Activated naive CD4-positive, alpha-beta T cell (primary cell): ENCODE measurements at places on chromosomes 2 and 18.

DNA sequence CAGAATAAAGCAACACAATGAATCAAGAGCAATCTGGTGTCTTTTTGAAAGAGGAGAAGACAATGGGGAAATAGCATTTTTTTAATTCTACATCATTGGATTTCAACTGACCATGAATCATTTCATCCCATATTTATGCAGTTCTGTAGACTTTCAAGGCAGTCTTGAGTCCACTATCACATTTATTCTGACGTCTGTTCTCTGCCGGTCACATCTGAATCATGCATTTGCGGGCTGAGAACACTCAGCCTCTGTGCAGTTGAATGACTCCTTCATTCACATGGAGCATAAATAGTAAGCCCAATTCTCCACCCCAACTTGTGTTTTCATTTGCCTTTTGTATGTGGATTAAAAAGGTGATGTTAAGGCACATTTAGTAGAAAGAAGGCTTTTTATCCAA, 128.2 kb downstream of the AKAIN1 start:
- DNase-seq, result no peak

GRCh38 chr18:9803698-9804516, 81.9 kb upstream of the TXNDC2 start:
- no peak for DNase-seq

GRCh38 chr2:114056294-114057143, 166.6 kb downstream of the ACTR3 start:
- DNase-seq, result no peak

- no peak for DNase-seq
Observed at GRCh38 chr18:41850781-41851180, 104.3 kb upstream of the PIK3C3 start.

GRCh38 chr2:134502104-134502503, 216.7 kb downstream of the TMEM163 start:
- DNase-seq, result no peak

DNA sequence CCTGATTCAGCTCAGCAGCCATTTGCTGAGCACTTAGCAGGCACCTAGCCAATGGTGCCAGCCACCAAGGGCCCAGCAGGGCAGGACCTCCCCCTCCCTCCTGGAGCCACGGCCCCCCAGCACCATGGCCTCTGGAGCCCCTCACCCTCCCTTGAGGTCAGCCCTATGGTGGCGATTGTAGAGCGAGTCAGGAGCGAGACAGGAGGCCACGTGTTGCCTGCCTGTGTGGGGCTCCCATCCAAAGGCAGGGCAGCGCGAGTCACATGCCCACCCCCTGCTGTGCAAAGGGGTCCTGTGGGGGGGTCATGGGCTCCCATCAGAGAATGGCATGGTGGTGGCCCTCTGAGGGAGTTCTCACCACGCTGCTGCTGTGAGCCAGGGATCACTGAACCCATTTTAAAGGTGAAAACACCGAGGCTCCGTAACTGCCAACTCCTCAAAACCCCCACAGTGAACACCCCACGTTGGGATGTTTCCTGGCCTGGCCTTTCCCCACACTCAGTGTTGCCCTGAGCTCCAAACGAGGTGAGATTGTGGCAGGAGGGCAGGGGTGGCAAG, 35.6 kb downstream of the RAMP1 start:
- no peak for DNase-seq

DNA sequence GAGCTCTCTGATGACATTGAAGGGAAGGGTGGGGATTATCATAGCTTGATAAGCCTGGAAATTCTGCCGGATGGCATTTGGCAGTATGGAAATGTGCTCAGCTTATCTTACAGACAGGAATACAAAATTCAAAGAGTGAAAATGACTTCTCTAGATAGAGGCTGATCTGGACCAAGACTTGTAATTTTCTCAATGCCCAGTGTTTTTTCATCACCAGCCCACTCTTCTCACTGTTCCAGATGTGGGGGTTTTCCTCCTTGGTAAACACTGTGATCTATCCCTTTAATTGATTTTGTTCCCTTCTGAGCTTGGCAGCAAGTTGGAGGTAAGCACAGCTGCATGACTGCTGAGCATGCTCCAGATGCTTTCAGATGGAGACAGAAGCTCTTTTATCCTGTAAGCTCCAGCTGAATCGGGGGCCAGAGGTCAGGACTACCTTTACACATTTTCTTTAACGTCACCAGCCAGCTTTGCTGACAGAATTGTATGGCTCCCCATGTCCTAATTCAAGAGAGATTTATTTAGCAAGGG, 287.4 kb upstream of the TCF4 start:
- no peak for DNase-seq

DNA sequence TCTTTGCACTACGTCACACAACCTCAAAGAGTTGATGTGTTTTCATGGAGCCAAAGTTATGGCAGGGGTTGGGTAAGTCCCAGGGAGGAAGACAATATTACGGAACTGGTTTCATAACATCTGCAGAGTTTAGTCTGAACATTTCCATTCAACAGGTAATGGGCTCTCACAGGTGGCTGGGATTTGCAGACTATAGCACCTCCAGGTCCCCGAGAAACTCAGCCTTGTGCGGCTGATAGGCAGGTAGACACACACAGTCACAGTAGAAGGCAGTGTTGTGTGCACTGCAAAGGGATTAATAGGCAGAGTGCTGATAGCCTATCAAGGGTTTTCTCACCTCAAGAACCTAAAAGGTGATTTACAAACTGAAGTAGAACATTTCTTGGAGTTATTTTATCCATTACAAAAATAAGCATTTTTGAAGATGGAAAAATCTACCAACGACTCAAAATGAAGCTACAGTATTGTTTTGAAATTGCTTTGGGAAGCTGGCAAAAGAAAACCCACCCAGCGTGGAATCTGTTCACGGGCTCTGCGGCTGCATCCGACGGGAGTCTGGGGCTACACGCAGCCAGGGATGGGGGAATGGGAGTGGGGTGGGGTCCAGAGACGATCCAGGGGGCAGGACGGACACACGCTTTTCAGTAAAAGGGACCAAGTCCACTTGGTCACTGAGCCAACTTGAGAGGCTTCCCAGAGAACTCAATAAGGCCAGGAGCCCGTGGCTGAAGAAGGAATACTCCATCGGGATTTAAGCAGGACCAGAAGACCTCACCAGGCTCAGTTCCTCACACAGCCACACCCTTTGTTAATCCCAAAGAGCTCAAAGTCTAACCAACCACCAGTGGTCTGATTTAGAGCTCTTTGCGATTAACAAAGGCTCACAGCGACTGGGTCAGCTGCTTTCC, 82.9 kb downstream of the CHRNA1 start:
- no peak for DNase-seq

- DNase-seq, result no peak
Observed at GRCh38 chr2:71599646-71600236, 146.4 kb downstream of the DYSF start.

DNA sequence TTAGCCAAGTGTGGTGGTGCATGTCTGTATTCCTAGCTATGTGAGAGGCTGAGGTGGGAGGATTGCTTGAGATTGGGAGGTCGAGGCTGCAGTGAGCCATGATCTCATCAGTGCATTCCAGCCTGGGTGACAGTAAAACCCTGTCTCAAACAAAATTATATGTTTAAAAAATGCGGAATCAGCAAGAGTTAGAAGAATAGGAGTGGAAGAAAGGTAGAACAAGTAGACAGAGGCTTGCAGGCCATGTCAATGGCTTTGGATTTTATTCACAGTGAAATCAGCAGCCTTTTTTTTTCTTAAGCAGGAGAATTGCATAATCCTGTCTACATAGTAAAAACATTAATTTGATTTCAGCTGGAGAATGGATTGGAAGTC, 7.8 kb upstream of the MTLN start:
- no peak for DNase-seq

- no peak for DNase-seq
Observed at GRCh38 chr18:9521770-9522169, 46.5 kb downstream of the RALBP1 start.

- DNase-seq, result no peak
Observed at GRCh38 chr2:205175831-205176230, 506.5 kb upstream of the NRP2 start.

- no peak for DNase-seq
Observed at GRCh38 chr2:197181491-197181890, 129.1 kb downstream of the ANKRD44 start.

DNA sequence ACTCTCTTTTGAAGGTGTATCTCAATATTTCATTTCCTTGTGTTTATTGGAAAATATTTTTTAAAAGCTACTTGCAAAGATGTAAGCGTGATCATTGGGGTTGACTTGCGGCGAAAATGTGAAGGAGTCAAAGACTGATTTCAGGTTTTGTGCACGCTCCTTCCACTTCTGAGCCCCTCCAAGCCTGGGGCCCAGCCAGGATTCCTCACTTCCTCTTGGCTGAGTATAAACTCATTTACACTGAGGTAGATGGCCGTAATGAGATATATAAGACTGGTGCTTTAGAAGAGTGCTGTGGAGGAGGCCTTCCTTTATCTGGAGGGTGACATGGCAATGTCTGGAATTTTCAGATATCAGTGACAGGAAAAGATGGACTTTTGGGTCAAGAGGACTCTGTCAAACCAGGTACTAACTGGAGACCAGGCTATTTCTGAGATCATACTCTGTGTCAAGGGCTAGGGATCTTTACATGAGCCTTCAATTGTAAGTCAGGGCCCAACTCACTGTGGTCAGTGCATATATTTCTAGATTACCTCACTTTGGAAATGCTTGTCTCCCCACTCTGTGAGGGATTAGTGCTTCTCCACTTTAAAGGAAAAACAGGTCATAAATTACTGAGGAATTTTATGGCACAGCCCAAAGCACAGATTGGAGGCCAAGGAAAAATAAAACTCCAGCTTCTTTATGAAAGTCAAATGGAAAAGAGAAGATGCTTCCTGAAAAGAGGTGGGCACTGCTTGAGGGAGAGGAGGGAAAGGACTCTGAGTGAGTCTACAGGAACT, 22.8 kb downstream of the PRKCE start:
- no peak for DNase-seq

DNA sequence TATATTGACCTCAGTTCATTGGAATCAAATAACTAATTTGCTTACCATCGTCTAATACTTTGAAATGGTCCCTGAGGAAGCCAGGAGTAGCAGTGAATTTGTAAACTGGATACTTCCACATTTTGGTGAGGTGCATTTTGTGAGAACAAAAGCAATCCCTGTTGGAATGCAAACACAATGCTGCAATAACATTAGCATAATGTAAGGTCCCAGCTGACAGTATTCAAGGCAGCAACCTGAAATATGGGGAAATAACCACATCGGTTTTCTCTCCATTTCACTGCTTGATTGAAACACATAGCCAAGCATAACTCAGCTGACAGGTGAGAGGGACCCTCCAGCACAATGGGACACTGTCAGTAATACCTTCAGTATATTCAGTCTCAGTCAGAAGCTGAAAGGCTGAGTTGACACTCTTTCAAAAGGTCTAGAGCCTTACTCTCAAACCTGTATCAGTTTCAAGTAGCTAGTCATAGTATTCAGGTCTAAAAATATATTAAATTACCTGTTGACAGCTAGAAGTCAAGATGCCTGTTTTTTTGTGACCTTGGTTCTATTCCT, 1311.9 kb upstream of the NRXN1 start:
- no peak for DNase-seq

- DNase-seq, result no peak
Observed at GRCh38 chr2:84494070-84494469, 22.2 kb upstream of the DNAH6 start.

DNA sequence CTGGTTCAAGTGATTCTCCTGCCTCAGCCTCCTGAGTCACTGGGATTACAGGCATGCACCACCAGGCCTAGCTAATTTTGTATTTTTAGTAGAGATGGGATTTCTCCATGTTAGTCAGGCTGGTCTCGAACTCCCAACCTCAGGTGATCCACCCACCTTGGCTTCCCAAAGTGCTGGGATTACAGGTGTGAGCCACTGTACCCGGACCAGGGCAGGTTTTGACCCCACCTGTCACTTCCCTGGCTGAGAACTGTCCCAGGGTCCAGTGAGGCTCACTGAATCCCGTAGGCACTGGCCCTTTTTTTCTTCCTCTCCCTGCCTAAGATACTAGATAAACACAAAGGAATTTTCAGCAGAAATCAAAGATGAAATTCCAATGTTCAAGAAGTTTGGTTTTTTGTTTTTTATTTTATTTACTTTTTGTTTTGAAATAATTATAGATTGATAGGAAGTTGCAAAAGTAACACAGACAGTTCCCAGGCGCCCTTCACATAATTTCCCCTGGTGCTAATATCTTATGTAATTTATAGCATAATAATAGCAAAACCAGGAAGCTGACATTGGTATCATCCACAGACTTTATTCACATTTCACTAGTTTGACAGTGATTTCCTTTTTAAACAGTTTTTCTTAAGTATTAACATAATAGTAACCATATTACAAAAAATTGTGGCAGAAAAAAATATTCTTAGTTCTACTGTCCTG, 52.4 kb upstream of the B3GNT7 start:
- no peak for DNase-seq

- no peak for DNase-seq
Observed at GRCh38 chr2:222739939-222740338, 68.5 kb downstream of the MOGAT1 start.

- DNase-seq, result no peak
Observed at GRCh38 chr18:3923750-3924149, 473.8 kb downstream of the TGIF1 start.

- no peak for DNase-seq
Observed at GRCh38 chr2:16523711-16524110, 141.9 kb downstream of the CYRIA start.

- DNase-seq, result no peak
Observed at GRCh38 chr2:157830696-157831570, 45.2 kb downstream of the ACVR1 start.

GRCh38 chr18:37261988-37262387, 303.6 kb downstream of the CELF4 start:
- DNase-seq, result no peak

DNA sequence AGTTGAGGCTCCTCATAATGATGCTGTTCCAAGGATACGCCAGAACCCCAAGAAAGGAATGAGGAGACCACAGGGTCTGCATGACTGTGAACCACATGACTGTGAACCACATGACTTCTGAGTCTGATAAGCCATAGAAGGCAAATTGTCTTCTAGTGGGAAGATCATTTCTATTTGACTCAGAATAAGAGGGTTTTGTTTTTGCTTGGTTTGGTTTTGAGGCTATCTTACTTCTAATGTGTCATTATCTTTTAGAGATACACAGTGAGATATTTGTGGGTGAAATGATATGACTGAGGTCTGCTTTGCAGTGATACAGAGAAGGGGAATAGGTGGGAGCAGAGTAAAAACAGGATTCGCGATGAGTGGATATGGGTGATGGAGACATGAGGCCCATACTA, 28.9 kb upstream of the BCL2L11 start:
- DNase-seq, result no peak

GRCh38 chr2:184049566-184049965, 548.8 kb upstream of the ZNF804A start:
- no peak for DNase-seq

GRCh38 chr2:155975734-155976133, 356.8 kb downstream of the NR4A2 start:
- DNase-seq, result no peak

- DNase-seq, result no peak
Observed at GRCh38 chr2:37617119-37617892, 54.1 kb downstream of the CDC42EP3 start.
